C1 segment of cervical spinal cord (tissue), 14 donors: ENCODE measurements at places on chromosomes 12 and 14.

DNA sequence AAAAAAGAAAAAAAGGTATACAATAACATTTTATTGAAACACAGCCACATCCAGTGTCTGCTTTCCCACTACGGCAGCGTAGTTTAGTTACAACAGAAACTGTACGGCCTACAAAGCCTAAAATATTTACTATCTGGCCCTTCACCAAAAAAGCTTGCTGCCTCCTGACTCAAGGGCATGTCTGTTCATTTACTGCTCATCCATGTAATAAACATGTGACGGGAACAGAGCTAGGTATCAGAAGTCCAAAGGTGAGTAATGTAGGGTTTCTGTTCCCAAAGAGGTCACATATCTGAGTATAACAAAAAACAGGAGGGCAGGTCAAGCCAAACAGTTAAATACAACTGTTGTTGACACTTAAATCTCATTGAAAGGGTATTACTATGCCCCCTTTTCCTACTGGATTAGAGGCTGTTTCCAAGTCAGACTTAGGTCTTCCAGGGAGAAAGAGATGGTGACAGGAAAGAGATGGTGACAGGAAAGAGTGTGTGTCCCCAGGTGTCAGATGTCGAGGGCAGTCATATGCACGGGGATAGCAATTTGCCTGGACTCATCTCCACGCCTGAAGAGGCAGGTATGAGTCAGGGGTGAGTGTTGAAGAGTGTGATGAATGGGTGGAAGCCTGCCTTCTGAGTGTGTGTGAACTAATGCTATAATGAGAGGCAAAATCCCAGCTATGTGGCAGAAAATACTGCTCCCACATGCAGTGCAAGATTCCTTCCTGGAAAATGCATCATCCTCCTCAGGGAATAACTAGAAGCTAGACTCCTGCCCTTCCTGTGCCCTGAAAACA lies 77.7 kb downstream of the MAP3K9 start:
- no peak for DNase-seq

GRCh38 chr14:102764220-102764671 lies 13.0 kb upstream of the TRAF3 start:
- DNase-seq = no peak

DNA sequence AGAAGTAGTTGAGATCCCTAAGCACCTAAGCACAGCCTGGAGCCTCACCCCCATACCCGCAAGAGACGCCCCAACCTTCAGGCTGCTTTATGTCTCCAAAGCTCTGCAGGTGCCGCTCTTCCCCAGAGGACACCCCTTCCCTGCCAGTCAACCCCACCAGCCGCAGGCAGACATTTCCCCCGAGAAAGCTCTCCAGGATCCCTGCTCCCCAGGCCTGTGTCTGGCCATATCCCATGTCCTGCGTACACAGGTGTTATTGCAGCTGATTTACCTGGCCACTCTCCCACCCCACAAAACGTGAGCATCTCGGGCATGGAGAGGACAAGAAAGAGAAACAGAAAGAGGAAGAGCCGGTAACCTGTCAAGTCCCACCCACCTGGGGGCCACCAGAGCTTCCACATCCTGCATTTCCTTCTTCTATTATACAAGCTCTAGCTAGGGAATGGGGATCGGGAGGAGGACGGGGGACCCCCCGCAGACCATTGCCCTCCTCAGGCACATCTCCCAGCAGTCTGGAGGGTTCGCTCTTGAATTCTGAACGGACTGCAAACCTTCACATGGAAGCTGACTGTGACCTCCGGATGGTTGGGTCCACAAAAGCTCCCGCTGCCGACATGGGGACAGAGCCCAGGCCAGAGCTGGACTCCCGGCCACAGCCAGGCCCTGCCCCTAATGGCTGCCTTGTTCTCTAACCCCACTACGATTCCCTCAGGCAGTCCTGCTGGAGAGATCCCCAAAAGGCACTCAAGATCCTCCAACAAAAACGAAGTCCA lies 17.6 kb downstream of the CCDC88C start:
- DNase-seq = no peak

GRCh38 chr12:132437252-132437932 lies 52.6 kb upstream of the FBRSL1 start:
- no peak for DNase-seq

DNA sequence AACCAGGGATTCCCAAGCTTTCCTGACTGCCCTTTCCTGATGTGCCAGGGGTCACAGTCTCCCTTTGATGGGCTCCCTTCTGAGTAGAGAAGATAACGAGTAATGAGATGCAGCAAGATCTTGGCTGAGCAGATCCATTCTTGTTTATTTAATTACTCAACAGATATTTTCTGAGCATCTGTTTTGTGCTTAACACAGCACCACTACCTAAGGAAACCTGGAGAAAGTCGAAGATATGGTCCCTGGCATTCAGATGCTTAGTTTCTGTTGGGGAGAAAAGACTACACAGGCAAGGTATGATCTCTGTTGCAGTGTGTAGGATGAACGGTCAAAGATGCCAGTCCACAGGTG lies 3.9 kb downstream of the AJUBA start:
- DNase-seq = no peak

DNA sequence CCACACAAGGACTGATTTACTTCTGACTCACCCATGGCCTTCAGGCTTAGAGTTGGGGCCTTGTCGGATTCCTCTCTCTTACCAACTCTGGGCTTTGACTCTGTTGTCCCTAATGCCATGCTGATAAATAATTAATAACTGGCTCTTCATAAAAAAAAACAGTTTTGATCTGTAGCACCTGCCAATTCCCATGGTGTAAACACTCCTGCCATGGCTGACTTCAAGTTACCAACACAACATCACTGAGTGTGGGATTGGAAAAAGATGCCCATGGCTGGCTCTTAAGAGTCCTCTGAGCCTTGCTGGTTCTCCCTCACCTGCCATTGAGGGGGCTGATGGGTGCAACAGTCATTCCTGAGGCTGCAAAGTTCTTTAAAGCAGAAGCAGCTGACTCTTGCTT lies 104.8 kb downstream of the KIF26A start:
- no peak for DNase-seq

- DNase-seq = peak; percentile 45
Observed at GRCh38 chr12:31324116-31324844, 1.7 kb downstream of the SINHCAF start.

- no peak for DNase-seq
Observed at GRCh38 chr14:103008126-103008525, 49.2 kb downstream of the CDC42BPB start.

GRCh38 chr14:53845813-53846693 lies 110.6 kb downstream of the BMP4 start:
- DNase-seq = no peak

GRCh38 chr12:662566-663292 lies 516 bp downstream of the NINJ2 start:
- peak; percentile 8 for DNase-seq
